Activated T-helper 9 cell treated with anti-CD3 and anti-CD28 coated beads, Interleukin-2, amount 50 U/mL, for 16 hours (primary cell): ENCODE measurements at places on chromosomes 11 and 22.

- no peak for DNase-seq
Measured at GRCh38 chr11:35360055-35360530, 59.3 kb downstream of the SLC1A2 start.

GRCh38 chr22:49699476-49699875 lies 128.2 kb downstream of the BRD1 start:
- no peak for DNase-seq

GRCh38 chr11:134372961-134373360 lies 39.1 kb downstream of the B3GAT1 start:
- no peak for DNase-seq

DNA sequence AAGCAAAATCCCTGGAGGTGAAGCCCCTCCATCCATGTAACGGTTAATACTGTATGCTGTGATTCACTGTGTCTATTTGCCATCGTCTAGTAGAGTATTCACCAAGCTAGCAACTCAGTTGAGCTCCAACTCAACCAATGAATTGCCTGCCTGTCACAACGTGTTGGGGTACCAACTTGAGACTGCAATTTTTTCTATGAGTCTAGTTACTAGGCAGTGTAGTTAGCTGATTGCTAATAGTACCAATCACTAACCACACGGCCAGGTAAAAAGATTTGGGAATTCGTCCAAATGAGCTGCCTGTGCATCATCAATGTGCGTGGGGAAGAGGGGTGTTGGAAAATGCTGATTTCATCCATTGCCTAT lies 1.0 kb upstream of the BTG4 start:
- no peak for DNase-seq

DNA sequence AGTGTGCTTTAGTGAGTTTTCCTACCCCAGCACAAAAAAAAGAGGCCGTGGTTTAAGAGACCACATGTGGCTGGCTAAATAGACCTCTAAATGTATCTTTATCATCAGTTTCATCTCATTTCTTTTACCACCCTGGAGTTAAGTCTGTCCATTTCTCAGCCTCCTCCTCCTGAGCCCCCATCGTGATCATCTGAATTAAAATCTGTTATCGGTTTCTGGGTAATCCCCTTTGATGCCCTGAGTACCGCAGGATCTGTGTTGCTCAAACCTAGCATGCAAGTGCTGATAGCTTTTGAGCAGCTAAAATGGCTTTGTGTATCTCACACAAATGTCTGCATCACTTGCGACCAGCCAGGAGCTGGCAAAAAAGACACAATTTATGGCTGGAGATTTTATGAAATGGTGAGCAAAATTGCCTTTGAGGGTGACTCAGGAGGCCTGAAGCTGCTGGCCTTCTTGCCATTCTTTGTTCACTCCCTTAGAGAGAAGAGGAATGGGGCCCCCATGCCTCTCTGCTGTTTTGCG lies 236.5 kb downstream of the NTM start:
- DNase-seq, result no peak

DNA sequence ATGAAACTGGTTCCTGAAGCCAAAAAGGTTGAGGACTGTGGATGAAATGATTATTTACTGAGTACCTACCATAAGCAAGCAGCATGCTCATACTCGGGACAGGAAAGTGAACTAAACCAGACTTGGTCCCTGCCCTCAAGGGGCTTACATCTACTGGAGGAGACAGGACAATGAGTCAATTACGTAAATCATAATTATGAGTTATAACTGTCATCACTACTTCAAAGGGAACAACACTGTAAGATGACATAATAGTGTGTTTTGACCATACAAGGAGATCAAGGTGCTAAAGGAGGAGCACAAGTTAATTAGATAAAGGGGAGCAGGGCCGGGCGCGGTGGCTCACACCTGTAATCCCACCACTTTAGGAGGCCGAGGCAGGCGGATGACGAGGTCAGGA lies 2.5 kb downstream of the FAM227A start:
- DNase-seq, result no peak

DNA sequence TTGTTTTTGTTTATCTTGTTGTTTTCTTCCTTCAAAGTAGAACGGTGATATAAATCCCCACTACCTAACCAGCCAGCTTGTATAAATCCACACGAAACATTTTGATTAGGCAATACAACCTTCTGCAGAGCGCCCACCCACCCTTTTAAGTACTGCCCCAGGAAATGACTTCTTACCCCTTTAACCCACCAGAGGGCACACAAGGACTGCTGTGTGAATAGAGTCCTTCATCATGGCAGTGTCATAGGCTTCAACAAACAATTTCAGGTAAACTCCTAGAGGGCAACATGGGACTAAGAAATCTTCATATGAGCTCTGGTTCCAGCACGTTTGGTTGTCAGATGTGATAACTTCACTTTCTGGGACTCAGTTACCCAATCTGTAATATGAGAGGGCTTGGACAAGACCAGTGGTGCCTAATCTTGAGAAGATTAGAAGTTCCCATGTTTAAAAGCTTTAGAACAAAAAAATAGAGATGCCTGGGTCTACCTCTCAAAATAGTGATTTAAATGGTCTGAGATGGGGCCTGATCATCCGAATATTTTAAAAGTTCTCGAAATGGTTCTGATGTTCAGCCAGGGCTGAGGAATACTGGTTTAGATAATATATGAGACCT lies 56.1 kb downstream of the PIWIL4 start:
- DNase-seq, result no peak

DNA sequence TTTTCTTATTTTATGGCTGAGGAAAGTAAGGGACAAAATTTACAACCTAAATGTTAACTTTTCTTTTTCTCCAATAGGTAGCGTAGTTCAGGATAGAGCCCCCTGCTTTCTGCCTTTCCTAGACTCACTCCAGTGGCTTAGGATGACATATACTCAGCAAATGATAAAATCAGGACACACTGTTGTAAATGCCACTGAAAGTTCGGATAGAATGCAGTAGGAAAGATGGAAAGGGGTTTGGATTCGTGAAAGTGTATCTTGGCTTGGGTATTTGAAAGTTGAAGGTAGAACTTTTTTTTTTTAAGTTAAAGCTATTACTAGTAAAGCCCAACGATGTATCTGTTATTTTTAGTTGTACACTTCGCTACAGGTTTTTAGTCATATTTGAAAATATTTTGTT lies 2.2 kb downstream of the DYNC2H1 start:
- no peak for DNase-seq

- DNase-seq, result no peak
Measured at GRCh38 chr11:131614631-131615030, 244.2 kb downstream of the NTM start.

DNA sequence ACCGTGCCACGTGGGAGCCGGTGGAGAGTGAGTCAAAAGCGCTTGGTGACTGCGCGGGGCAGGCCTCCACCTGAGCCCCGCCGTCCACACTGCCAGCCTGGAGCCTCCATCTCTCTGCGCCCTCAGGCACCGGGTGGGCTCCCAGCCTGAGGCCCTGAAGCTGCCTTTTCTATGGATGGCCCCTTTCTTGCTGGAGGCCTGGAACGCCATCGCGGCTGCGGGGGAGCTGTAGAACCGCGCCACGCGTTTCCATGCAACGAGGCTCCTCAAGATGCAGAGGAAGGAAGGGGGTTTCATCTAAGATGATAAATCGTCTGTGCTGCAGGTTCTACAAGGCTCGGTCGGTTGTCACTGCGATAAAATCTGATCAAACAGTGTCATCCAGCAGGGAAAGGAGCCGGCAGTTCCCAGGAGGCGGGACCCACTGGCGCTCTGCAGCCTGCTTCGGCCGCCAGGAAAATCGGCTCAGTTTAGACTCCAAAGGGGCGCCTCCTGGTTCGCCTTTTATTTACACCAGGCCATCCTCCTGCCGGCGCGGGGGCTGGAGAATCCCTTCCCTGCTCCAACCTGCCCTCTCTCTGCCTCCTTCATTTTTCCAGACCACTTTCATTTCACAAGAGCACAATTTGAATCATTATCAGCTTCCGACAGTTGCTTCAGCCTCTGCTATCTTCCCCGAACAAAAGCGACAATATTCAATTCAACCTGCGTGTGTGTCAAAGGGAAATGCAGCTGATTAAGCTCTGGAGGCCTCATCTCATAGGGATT lies 624.4 kb downstream of the BRD1 start:
- DNase-seq, result no peak

DNA sequence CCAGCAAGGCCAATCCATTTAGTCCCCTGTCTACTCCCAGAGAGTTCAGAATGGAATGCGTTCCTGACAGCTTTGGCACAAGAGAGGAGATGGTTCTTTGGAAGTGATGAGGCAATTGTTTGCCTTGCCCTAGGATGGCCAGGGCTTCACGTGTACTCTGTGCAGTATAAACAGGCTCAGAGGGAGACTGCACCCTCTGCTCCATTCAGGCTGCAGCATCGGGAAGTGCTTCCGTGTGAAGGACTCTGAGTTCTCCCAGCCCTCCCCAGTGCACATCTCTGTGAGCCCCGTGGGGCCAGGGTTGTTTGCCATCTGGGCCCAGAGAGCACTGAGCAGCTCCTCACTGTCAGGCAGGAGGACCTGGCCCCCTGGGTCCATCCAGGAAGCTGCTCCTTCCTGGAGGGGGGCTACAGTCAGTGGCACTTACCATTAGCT lies 215.3 kb upstream of the TBCEL start:
- DNase-seq, result no peak

DNA sequence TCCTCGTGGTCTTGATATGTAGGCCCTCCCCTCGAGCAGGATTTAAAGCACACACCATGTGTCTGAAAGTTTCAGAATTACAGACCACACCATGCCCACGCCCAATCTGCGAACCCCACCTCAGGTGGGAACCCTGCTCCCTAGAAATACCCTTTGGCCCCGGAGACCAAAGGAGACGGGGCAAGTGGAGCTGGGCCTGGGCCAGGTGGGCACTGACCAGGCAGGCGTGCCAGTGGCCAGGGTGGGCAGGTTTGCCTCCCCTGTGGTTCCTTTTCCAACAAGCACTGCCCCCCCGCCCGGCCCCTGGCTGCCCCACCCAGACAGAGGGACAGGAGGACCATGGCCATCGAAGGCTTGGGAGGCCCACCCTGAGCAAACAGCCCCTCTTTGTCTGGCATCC lies 400.4 kb downstream of the TBC1D22A start:
- DNase-seq, result no peak

GRCh38 chr11:116467823-116468222 lies 305.0 kb downstream of the BUD13 start:
- DNase-seq, result no peak

GRCh38 chr11:95296621-95297025 lies 65.6 kb upstream of the SESN3 start:
- no peak for DNase-seq

GRCh38 chr11:111018566-111018965 lies 227.0 kb upstream of the POU2AF2 start:
- no peak for DNase-seq

DNA sequence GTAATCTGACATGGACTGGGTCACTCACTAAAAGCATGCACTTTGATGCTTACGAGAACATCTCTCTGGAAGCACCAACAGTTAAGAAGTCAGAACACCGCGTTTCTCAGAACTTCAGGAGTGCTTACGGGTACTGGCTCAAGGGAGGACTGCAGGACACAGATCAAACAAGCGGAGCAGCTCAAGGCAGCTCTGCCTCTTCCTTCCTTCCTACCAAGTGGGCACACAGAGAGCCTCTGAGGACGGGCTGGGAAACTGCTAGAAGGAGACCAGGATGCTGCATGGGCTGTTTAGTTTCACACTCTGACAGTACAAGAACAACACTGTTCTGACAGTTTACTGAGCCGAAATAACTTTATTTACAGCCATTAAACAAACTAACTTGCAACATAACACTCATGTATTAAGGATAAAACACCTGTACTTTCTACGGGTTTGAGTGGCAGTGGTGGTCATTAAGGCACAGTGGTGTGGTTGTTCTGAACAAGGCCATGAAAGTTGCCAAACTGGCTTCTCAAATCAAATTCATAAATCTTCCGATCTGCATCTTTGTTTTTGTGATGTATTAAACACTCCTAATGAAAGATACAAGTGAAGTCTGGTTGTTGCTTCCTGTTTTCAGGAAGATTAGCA lies 37.5 kb downstream of the ARFGAP3 start:
- no peak for DNase-seq

- DNase-seq, result no peak
Measured at GRCh38 chr11:117913736-117914397, 15.3 kb downstream of the TMPRSS13 start.

- DNase-seq, result no peak
Measured at GRCh38 chr11:71421392-71421950, 26.7 kb downstream of the DHCR7 start.

DNA sequence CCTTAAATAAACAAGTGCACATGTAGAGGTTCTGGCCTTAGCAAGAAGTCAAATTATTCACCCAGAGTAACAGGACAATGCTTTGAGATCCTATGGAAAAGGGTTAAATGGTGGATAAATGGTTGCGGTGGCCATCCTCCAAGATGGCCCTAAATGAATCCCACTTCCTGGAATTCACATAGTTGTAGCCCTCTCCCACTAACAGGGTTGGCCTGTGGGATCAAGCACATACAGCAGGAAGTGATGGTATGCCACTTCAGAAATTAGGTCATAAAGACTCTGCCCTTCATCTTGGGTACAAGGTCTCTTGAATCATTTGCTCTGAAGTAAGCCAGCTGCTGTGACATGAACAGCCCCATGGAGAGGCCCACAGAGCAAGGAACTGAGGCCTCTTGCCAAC lies 1.8 kb downstream of the ZNF280B start:
- DNase-seq, result no peak

- no peak for DNase-seq
Measured at GRCh38 chr11:102560555-102561011, 30.0 kb upstream of the MMP7 start.

DNA sequence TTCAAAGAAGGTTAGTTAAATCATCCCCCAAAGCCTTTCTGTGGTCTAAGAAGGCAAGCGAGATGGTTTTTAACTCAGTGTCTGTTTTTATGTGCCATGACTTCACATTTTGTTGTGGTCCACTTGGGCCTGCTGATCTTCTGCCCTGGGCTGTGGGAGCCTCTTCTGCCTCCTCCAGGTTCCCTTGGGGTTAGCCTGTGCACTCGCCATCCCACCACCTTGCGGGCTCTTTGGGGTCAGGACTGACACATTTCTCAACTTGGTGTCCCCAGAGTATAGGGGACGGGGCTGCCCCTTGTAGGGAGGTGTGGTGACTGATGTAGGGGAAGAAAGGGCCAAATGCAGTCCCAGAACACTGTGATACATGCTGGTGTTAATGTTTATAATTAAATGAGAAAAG lies 207.0 kb downstream of the TBC1D22A start:
- no peak for DNase-seq

GRCh38 chr11:30310623-30311022 lies 12.3 kb upstream of the ARL14EP start:
- DNase-seq, result no peak
